ENCODE measurements at places on chromosomes 6 and 20.

- no peak for DNase-seq
Observed at GRCh38 chr20:38242848-38243708, 17.5 kb downstream of the KIAA1755 start.

DNA sequence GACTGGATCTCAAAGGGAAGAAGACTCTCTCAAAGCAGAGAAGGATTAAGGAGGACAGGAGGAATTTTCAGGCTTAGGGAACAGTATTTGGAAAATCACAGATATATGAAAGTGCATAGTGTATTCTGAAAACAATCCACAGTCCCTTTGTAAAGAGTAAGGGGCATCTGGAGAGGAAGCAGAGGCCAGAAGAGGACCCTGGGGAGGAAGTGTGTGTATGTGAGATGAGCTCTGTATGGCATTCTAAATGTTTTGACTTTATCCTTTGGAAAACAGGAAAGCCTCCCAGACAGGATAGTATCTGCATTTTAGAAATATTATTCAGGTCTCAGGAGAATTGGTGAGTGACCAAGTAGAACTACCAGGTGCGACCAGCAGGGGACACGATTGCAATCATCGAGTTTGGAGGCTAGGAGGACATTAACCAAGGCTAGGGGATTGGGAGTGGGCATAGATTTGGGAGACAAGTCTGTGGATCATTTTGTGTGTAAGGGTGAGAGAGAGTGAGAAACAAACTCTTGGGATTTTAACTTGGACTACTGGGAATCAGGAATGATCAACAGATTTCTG is 38.3 kb upstream of the FAM184A start:
- no peak for DNase-seq

DNA sequence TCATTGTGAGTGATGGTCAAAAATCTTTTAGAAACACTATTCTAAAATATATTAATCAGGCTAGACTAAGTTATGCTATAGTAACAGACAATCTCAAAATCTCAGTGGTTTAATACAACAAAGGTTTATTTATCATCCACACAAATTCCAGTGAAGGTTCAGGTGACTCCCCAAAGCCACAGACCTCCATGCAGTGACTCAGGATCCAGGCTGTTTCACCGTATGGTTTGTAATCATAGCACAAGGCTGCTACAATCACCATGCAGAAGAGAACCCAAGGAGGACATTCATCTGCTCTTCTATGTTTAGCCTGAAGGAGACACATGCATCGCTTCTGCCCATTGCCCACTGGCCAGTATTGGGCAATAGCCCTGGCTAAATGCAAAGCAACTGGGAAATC is 46.2 kb downstream of the BFSP1 start:
- DNase-seq, result no peak

DNA sequence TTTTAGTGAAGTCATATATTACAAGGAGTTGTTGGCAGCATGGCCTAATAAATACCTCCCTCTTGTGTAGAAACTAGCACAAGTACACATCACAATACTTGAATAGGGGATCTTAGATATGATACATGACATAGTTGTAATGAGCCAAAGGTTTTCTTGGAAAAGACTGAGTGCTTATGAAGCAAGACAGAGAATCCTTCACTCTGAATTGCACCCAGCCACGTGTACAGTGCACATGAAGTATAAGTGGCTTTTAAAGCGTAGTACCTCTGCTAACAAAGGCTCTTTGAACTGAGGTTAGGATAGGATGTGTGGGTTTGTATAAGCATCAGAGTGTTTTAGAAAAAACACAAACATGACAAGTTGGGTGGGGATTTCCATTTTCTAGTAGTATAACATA is 145.5 kb upstream of the STMND1 start:
- DNase-seq, result no peak
